Transverse colon (tissue), 4 donors: ENCODE measurements at places on chromosomes 13 and 19. TPM values are rescaled to one million over a fixed set of nuclear protein-coding genes. Genes with fewer than 3 reads are reported as not detected.

Gene F10
- total RNA-seq = 3.0 TPM

- H3K27me3 ChIP-seq = peaks cover 5% of the 10 kb centered on the region
- H3K4me3 ChIP-seq = no peak overlapping the region
- peak; percentile 55 for DNase-seq
- H3K4me1 ChIP-seq = peaks cover 3% of the 10 kb centered on the region
- no peaks in the 10 kb centered on the region for H3K36me3 ChIP-seq
- H3K27ac ChIP-seq = no peak overlapping the region
Measured at GRCh38 chr19:55753401-55753800, 5.5 kb upstream of the RFPL4A start.

GRCh38 chr13:51811920-51812451, 8.0 kb upstream of the DHRS12 start:
- H3K27me3 ChIP-seq = no peaks in the 10 kb centered on the region
- peaks cover 5% of the 10 kb centered on the region for H3K4me1 ChIP-seq
- DNase-seq = no peak

Gene ASF1B
- 4.4 TPM for total RNA-seq

GRCh38 chr13:30572859-30573275, 44.9 kb upstream of the USPL1 start:
- H3K36me3 ChIP-seq = no peaks in the 10 kb centered on the region
- no peak for DNase-seq
- peak overlapping the region; percentile 65 for H3K27ac ChIP-seq
- peak overlapping the region; percentile 19 for H3K4me3 ChIP-seq
- H3K27me3 ChIP-seq = no peaks in the 10 kb centered on the region
- H3K4me1 ChIP-seq = peaks cover 5% of the 10 kb centered on the region

Gene SULT2B1
- 0.32 TPM for total RNA-seq

- H3K27ac ChIP-seq = peak overlapping the region; percentile 4
- DNase-seq = peak; percentile 65
- no peaks in the 10 kb centered on the region for H3K36me3 ChIP-seq
- H3K4me3 ChIP-seq = no peak overlapping the region
Measured at GRCh38 chr19:32339988-32340874, 5.2 kb upstream of the ZNF507 start.

Gene PRR20B
- total RNA-seq = not detected

Gene THSD8
- not detected for total RNA-seq

Gene CNN1
- 662 TPM for total RNA-seq

DNA sequence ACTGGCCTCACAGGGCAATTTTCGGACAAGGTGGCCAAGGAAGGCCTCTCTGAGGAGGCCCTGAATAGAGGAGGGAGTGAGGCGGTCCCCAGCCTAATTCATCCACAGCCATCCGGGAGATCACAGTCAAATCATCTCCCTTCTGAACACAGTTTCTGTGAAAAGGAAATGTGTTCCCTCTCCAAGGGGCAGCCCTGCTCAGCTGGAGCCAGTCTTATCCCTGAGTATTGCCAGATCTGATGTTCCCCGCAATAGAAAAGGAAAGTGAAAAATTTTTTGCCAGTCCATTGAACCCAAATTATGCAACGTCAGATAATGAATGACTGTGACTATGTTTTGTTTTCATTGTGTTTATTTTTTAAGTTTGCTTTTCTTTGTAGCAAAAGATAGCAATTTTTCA, 125.9 kb downstream of the SIPA1L3 start:
- no peak overlapping the region for H3K4me3 ChIP-seq
- DNase-seq = no peak
- no peak overlapping the region for H3K27ac ChIP-seq
- H3K4me1 ChIP-seq = no peaks in the 10 kb centered on the region
- no peaks in the 10 kb centered on the region for H3K27me3 ChIP-seq

Gene PRR19
- not detected for total RNA-seq

DNA sequence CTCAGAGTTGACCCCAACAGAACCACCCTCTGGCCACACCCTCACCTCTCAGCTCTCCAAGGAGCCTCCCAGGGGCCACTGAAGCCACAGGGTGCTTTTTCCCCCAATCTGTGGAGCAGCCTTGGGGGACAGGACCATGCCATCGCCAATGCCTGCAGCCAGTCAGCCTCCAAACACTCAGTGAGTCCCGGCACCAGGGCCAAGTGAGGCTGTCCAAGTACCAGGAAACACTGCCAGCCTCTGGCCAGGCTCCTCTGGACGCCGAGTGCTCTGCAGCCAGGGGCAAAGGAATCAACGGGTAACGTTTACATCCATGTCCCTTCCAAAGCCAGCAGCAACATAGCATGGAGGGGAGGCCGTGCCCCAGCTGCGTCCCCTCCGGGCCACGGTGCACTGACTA, 9.5 kb upstream of the COMP start:
- DNase-seq = no peak
- no peaks in the 10 kb centered on the region for H3K36me3 ChIP-seq
- H3K4me3 ChIP-seq = no peak overlapping the region
- no peak overlapping the region for H3K27ac ChIP-seq
- peaks cover 43% of the 10 kb centered on the region for H3K27me3 ChIP-seq

DNA sequence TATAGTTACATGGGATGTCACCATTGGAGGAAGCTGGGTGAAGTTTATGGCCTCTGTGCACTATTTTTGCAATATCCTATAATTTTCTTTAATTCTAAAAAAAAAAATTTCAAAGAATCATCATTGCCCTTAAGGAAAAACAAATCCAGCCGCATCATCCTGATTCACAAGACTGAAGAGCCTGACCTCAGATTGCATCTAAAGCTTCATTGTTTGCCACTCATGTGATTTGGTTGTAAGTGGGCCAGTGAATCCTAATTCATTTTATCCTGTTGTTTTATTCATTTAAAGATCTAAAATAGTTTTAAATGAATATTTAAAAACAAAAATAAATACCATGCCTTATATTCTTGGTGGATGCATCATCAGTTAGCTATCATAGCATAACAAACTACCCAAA, 504.5 kb downstream of the TBC1D4 start:
- no peaks in the 10 kb centered on the region for H3K36me3 ChIP-seq
- DNase-seq = no peak
- no peak overlapping the region for H3K4me3 ChIP-seq
- no peaks in the 10 kb centered on the region for H3K4me1 ChIP-seq
- no peak overlapping the region for H3K27ac ChIP-seq

Gene PINLYP
- 1.1 TPM for total RNA-seq

DNA sequence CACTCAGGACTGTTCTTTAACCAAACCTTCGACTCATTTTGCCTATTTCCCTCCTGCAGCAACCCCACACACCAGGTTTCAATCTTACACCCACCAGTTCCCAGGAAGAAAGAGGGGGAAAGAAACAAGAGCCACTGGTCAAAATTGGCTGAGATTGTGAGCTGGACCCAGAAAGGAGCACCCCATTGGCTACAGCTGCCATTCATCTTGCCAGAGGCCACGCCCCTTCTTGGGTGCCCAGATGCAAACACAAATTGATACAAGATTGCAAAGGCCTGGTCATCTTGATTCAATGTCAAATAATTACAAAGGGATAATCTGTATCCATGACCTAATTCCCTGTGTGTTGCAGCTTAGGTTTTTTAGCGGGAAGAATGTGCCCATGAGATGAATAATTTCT, 258.4 kb downstream of the LIG4 start:
- no peak overlapping the region for H3K27ac ChIP-seq
- no peaks in the 10 kb centered on the region for H3K36me3 ChIP-seq
- H3K27me3 ChIP-seq = no peaks in the 10 kb centered on the region
- H3K4me1 ChIP-seq = no peaks in the 10 kb centered on the region

- no peak overlapping the region for H3K27ac ChIP-seq
- no peaks in the 10 kb centered on the region for H3K4me1 ChIP-seq
- DNase-seq = no peak
- H3K27me3 ChIP-seq = no peaks in the 10 kb centered on the region
- H3K36me3 ChIP-seq = no peaks in the 10 kb centered on the region
Measured at GRCh38 chr19:46886546-46887239, 25.9 kb downstream of the ARHGAP35 start.

GRCh38 chr13:110123041-110123809, 183.7 kb downstream of the COL4A1 start:
- peaks cover 5% of the 10 kb centered on the region for H3K4me1 ChIP-seq
- H3K27me3 ChIP-seq = peaks cover 15% of the 10 kb centered on the region
- H3K27ac ChIP-seq = no peak overlapping the region
- DNase-seq = no peak
- H3K4me3 ChIP-seq = no peak overlapping the region

GRCh38 chr19:35525873-35526272, 2.2 kb downstream of the SBSN start:
- no peaks in the 10 kb centered on the region for H3K4me1 ChIP-seq
- no peak overlapping the region for H3K4me3 ChIP-seq
- no peak overlapping the region for H3K27ac ChIP-seq
- no peak for DNase-seq
- peaks cover 28% of the 10 kb centered on the region for H3K27me3 ChIP-seq

Gene ZNF729
- not detected for total RNA-seq

Gene ZNF813
- 3.8 TPM for total RNA-seq

DNA sequence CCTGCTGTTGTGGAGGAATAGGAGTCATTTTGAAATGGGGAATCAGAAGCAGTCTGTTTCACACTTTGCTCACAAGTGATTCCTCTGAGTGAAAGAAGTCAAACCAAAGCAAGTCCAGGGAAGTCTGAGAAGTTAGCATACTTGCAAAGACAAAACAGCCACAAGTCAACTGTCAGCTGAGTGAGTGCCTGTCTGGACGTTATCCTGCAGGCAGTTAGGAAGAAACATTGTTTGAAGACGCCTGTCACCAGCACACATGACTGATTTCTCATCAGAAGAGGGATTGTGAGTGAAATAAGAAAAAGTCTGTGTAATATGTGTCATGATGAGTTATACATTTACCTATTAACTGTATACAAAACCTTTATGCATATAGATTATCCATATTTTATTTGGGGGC, 153.5 kb downstream of the KCNRG start:
- no peaks in the 10 kb centered on the region for H3K27me3 ChIP-seq
- no peaks in the 10 kb centered on the region for H3K36me3 ChIP-seq
- H3K4me3 ChIP-seq = no peak overlapping the region

- H3K4me3 ChIP-seq = no peak overlapping the region
- H3K27ac ChIP-seq = no peak overlapping the region
- H3K27me3 ChIP-seq = no peaks in the 10 kb centered on the region
- DNase-seq = no peak
Measured at GRCh38 chr13:75656425-75656989, 20.4 kb downstream of the LMO7 start.

DNA sequence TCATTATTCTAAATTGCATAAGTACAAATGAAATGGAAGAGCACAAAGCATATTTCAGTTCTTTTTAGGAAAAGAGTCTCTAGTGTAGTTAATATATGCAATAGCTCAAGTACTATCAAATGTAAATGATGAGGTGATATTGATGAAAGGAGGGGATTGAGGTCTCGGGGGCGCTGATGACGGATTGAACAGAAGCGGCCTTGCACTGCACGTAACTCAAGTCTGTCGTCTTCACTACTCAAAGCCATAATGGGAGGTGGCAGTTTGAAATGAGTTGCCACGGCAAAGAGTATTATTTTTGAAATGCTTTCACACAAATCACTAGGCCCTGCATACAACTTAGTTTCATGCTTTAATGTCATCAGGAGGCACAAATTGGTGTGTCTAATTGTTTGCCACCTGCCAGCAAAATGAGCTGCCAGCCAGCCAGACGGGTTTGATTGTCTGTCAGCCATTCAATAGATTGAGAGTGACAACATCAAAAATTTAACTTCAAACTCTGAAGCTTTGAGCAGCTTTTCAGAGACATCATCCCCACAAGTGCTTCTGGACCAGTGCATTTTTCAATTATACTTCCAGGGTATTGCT, 256.6 kb downstream of the NBEA start:
- no peak overlapping the region for H3K27ac ChIP-seq
- DNase-seq = no peak
- no peaks in the 10 kb centered on the region for H3K4me1 ChIP-seq
- H3K27me3 ChIP-seq = no peaks in the 10 kb centered on the region

DNA sequence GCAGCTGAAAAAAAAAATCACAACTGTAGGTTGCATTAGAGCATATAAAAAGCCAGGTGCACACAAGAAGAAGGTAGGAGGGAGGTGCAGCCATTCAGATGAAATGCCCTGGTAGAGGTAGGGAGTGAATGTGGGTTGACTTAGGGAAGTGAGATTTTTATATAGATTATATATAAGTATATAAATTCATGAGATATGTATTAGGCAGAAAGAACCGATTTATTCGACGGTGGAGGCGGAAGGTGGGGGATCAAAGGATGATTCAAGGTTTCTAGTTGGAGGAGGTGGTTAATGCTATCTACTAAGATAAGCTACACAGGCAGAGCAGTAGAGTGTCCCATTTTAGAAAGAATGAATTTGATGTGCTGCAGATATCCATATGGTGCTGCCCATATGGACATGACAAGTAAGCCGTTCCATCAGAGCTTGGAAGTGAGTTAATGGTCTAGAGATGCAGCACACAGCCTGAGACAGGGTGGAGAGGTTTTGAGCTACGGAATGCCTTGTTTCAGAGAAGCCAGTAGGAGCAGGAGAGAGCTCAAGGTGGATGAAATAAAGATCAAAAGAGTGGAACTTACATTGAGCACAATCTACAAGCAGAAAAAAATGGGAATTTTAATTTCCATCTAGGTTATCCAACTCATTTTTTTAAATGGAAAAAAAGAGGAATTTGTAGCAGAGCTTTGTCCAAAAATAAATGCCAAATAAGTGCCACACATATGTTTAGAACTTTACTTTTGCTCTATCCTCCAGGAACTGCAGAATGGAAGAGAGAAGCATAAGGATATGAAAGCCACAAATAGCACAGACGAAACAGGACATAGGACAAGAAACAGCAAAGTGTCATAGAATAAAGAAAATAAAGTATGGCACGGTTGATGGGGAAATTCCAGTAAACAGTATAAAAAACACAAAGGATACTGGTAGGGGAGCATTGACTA, 177.3 kb downstream of the PCDH9 start:
- no peaks in the 10 kb centered on the region for H3K4me1 ChIP-seq
- no peak overlapping the region for H3K4me3 ChIP-seq
- no peaks in the 10 kb centered on the region for H3K27me3 ChIP-seq
- no peaks in the 10 kb centered on the region for H3K36me3 ChIP-seq

GRCh38 chr19:8552810-8553209, 24.4 kb downstream of the MYO1F start:
- no peak overlapping the region for H3K4me3 ChIP-seq
- no peaks in the 10 kb centered on the region for H3K27me3 ChIP-seq
- no peak for DNase-seq
- no peaks in the 10 kb centered on the region for H3K36me3 ChIP-seq
- no peak overlapping the region for H3K27ac ChIP-seq
- no peaks in the 10 kb centered on the region for H3K4me1 ChIP-seq

DNA sequence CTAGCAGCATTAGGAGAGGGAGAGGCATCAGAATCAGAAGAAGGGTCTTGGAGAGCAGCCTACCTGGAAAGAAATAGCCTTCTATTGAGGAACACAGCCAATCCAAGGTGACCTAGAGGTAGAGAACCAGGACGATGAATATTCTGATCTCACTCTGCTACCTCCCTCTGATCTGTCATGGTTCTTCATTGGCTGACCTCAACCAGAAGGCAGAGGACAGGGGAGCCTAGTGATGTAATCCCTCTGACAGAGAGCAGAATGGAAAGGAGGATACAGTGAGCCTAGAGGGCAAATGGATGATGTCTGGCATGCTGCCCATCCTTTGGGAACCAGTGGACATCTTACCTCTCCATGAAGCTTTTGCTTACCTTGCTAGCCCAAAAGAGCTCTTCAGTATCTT, 3.6 kb downstream of the ZNF507 start:
- no peak overlapping the region for H3K27ac ChIP-seq
- no peaks in the 10 kb centered on the region for H3K27me3 ChIP-seq
- peaks cover 31% of the 10 kb centered on the region for H3K36me3 ChIP-seq
